ENCODE measurements at places on chromosomes 7 and 10.

DNA sequence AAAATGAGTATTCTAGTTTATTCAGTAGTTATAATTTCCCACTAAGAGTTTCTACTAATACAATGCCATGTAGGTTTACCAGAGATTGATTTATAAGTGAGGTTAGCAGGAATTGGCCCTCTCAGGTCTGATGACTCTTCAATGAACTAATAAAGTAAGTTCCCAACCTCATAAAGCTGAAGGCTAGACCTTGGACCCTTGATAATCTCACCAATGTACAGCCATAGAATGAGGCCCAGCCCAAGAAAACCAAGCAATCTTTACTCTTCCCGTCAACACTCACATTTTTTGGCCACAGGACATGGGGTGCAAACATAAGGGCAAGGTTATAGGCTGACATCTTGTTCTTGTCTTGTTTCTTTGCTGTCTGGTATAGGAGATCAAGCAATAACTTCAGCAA, 33.3 kb downstream of the ARHGAP19 start:
- no peak for DNase-seq

DNA sequence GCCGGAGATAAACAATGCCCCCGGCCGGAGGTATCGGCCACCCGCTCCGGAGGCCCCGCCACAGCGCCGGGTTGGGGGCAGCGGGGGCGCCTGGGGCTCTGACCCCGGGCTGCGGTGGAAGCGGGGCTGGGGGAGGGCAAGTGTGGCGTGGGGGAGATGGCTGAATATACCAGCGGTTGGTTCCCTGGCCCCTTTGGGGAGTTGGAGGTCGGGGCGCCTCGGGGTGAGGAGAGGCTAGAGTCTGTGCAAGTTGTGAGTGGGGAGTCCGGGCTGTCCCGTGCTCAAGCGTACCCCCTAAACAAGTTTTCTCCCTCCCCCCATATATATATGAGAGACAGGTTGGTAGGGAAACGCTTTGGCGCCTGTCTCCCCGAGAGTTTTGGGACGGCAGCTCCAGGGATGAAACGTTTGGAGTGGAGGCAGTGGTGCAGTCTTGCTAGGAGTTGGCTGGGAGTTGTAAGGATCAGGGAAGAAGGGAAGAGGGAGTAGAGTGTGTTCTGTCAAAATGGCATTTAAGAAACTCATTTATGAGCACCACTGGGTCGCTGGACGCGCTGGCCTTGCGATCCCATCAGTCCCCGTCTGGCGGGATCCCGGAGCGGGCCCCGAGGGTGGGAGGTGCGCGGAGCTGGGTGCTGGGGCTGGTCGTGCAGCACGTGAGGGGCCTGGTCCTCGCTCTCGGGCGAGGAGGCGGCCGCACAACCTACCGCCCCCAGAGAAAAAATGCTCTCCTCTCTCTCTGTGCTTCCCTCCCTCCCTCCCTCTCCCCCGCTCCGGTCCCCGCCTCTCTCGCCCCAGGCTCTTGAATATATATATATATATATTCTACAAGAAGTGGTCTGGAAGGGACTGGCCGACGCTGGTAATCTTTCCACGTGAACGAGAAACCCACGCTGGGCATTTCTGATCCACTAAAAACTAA, 1.1 kb downstream of the TET1 start:
- peak; percentile 38 for DNase-seq

DNA sequence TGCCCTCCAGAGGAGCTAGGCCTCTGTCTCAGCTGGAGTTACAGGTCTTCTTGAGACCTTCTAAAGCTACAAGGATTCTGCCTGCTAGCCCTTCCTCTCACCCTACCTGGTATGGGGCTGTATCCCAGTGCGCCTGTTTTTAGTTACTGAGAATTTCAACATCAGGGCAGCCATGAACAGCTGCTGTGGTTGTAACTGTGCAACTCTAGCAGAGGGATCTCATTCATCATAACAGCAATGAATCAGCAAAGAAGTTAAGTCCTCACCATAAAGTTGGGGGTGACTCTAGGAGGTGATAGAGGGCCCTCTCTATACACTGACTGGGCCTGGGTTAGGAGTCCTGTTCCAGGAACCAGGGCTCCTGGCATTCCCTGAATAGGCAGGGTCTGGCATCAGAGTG, 14.0 kb upstream of the CDH23 start:
- peak; percentile 48 for DNase-seq

DNA sequence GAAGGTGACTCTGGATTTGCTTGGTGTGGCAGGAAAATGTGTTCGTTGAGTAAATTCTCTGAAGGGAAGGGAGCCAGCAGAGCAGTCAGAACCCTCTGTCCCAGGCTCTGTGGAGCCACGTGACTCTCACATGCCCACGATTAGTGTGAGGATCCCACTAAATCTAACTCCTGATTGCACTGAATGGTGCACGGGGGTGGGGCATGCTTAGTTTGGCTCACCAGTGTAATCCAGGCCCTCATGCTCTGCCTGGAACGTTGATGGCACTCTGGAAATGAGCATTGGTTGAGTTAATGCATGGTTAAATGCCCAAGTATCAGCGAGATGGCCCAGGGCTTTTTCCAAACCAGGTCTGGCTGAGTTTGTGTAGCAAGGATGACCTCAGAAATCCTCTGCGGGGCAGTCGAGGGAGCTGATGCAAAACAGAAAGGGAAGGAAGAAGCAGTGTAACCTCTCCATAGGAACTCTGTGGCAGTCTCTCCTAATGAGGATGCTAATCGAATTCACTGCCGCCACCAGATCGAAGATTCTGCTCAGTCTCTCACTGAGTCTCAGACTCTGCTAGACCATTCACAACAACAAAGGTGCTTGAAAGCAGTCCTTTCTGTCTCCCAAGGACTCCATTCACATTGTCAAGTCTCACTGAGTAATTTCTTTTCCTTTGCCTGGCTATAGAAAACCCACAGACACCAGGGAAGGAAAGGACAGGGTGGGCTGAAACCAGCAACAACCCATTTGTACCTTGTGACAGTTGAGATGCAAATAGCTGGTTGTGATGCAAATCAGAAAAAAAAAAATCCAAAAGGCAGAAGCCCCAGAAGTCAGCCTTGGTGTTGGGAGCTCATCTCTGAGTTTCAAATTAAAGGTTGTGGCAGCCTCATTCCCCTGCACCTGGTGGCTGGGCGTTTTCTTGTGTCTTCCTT, 98.1 kb downstream of the C10orf105 start:
- peak; percentile 28 for DNase-seq

DNA sequence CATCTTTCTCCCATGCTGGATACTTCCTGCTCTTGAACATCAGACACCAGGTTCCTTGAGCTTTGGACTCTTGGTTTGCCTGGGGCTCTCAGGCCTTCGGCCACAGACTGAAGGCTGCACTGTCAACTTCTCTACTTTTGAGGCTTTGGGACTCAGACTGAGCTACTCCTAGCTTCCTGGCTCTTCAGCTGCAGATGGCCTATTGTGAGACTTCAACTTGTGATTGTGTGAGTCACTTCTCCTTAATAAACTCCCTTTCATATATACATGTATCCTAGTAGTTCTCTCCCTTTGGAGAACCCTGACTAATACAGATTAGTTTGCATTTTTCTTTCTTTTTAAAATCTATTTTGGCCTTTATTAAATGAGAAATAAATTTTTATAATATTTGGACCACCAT, 276.2 kb upstream of the SEMA3C start:
- DNase-seq, result peak; percentile 26

GRCh38 chr10:28925121-28925663, 247.9 kb downstream of the BAMBI start:
- DNase-seq, result no peak

GRCh38 chr7:142770661-142771352, at the start of gene PRSS2:
Gene PRSS2, plus strand, starts transcription at chr7:142770970. Its CDS starts 13 bp downstream, at chr7:142770983.
- DNase-seq, result no peak

- no peak for DNase-seq
These were observed 83.0 kb downstream of the NEBL start for GRCh38 chr10:20814116-20814515.

DNA sequence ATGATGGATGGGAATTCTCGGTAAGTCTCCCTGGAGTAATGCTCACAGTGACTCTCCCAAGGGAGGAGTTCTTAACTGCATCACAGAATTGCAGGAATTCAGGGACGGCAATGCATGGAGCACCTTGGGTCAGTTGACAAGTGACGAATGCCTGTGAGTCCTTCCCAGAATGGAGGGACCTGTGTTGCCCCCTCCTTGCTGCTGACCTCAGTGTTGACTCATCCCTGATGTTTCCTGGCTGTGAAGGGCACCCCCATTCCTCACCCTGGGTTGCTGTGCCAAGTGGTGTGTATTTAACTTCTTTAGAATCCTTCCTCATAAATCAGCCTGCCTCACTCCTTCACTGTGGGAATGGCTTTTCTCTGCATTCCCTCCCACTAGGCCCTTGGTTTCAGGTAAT, 98.9 kb downstream of the LRMDA start:
- DNase-seq, result peak; percentile 82

- DNase-seq, result no peak
These were observed 625.1 kb upstream of the PCDH15 start for GRCh38 chr10:55426138-55426537.

GRCh38 chr10:133308421-133309099, at the start of the genes TUBGCP2 and ZNF511:
Gene TUBGCP2, minus strand, starts transcription at chr10:133308872. Its CDS starts 5,931 bp downstream, at chr10:133302941.
Gene ZNF511, plus strand, starts transcription at chr10:133308914. Its CDS starts 30 bp downstream, at chr10:133308944.
- DNase-seq, result peak; percentile 76

GRCh38 chr10:49484486-49485235, 54.3 kb downstream of the ERCC6 start:
- peak; percentile 2 for DNase-seq

All from fibroblast of mammary gland (primary cell).